ENCODE measurements at places on chromosomes 3 and 15.

DNA sequence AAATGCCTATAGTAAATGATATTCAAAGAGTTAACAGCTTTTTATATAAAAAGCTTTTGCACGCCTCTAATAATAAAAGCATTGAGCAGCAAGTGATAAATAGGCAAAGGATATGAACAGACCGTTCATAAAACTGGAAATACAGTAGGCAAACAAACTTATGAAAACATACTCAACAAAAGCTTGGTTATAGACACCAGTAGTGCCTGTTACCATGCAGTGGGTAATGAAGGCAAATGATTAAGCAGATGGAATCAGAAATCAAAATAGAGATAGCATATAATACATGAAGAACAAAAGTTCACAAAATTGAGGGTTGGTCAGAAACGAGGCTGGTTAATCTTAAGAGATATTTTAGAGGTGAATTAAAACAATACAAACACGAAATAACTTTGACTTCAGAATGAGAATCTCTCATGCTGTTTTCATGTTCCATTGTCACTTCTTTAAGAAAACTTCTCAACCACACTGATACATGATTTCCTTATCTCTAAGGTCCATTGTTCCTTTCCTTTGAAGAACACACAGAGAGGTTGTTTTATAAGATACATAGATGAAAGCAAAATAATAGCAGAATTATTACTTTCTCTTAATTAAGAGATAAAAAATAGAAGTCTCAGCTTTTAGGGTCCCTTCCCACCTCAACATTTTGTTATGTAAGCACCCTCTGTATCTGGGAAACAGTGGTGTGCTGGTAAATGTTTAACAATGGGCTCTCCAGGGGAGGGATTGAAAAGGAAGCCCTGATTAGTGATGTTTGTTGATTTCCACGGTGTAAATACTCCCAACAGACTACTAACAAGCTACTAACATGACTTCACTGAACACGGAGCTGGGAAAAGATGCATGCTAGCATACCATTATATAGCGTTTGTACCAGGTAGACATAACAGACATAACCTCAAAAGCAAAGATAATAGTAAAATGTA lies 12.6 kb downstream of the RASGRP1 start:
- no peaks in the 10 kb centered on the region for H3K4me1 ChIP-seq
- no peak for DNase-seq
- no peak overlapping the region for H3K4me3 ChIP-seq
- no peak overlapping the region for H3K27ac ChIP-seq
- H3K27me3 ChIP-seq = no peaks in the 10 kb centered on the region

DNA sequence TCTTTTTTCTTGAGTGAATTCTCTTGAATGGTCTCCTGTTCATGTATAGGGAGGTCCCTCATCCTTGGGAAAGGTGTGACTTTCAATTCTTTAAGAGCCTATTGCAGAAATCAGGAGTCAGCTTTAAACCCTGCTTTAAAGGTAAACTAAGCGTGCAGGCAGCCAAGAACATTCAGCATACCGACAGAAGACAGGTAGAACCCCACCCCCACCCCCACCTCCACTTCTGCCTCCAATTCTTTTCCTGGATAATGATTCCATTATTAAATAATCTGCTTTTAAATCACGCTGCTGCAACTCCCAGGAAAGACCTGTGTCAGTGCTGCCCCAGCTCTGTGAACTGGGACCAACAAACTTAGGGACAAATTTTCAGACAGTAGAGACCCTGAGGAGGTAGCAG lies 49.3 kb upstream of the SKOR1 start:
- no peaks in the 10 kb centered on the region for H3K27me3 ChIP-seq
- no peak for DNase-seq
- no peaks in the 10 kb centered on the region for H3K4me1 ChIP-seq
- no peaks in the 10 kb centered on the region for H3K36me3 ChIP-seq
- no peak overlapping the region for H3K4me3 ChIP-seq

- H3K36me3 ChIP-seq = no peaks in the 10 kb centered on the region
- no peaks in the 10 kb centered on the region for H3K4me1 ChIP-seq
- no peak overlapping the region for H3K27ac ChIP-seq
- no peak for DNase-seq
- H3K27me3 ChIP-seq = no peaks in the 10 kb centered on the region
Measured at GRCh38 chr3:88984832-88985231, 122.6 kb upstream of the EPHA3 start.

DNA sequence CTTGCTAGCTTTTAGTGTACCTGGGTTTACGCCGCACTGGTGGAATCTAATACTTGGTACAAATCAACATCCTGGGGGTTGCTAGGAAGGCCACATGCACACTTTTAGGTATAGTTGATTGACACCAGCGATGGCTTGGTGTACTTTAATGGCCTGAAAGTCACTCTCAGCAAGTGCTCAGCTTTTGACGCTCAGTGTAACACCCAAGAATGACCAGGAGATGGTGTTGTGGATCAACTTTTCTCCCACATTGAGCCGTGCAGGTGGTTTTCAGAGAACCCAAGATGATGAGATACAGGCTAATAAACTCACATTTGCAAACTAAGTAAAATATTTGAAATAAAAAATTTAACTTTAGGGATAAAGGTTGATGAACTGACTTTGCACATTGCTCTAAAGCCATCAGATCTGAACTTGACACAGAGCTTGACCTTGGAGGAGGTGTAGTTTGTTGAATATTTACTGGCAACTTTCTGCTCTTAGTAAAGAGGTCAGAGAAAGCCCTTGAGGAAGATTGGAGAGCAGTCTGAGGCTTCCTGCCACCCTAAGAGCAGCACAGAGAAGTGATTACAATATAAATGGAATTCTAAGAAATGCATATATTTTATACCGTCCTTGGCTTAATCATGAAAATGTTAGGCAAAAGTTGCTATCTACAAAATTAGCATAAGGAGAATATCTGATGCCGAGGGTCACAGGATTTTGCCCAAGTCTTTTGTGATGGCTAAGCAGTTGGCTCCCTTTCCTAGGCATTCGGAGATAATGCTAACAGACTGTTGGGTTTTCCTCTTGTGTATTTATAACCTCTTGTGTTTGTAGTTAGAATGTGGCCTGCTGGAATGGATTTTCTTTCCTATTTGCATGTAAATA lies 143.4 kb upstream of the RASGRP1 start:
- DNase-seq = no peak
- H3K36me3 ChIP-seq = no peaks in the 10 kb centered on the region
- H3K27ac ChIP-seq = no peak overlapping the region
- no peaks in the 10 kb centered on the region for H3K4me1 ChIP-seq
- no peak overlapping the region for H3K4me3 ChIP-seq

GRCh38 chr15:73724212-73724611 lies 28.9 kb downstream of the INSYN1 start:
- no peaks in the 10 kb centered on the region for H3K36me3 ChIP-seq
- H3K27me3 ChIP-seq = no peaks in the 10 kb centered on the region
- H3K4me1 ChIP-seq = no peaks in the 10 kb centered on the region

DNA sequence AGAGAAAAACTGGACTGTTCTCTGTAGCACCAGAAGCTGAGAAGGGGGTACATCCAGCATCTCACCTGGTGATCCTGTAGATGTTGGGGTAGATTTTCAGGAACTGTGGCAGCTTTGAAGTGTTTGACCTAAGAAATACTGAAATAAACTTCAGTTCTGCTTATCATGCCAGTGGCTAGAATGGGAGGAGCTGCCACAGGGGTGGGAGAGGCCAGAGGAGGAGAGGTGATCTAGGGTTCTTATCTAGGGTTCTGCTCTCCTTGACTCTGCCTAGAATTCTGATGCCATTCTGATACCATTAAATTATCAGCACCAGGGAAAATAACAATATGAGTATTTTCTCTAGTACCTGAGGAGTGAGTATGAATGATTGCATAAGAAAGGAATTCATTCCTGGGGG lies 10.2 kb upstream of the CPOX start:
- H3K27me3 ChIP-seq = no peaks in the 10 kb centered on the region
- H3K4me3 ChIP-seq = no peak overlapping the region
- no peak for DNase-seq
- H3K4me1 ChIP-seq = no peaks in the 10 kb centered on the region
- H3K36me3 ChIP-seq = no peaks in the 10 kb centered on the region

GRCh38 chr3:157807280-157807679 lies 298.9 kb downstream of the SHOX2 start:
- H3K4me1 ChIP-seq = no peaks in the 10 kb centered on the region
- H3K27ac ChIP-seq = no peak overlapping the region
- no peak overlapping the region for H3K4me3 ChIP-seq
- H3K36me3 ChIP-seq = no peaks in the 10 kb centered on the region
- DNase-seq = no peak

- no peaks in the 10 kb centered on the region for H3K4me1 ChIP-seq
- no peaks in the 10 kb centered on the region for H3K36me3 ChIP-seq
- H3K4me3 ChIP-seq = no peak overlapping the region
- DNase-seq = no peak
- H3K27ac ChIP-seq = no peak overlapping the region
Measured at GRCh38 chr15:26551473-26551872, 221.4 kb downstream of the GABRB3 start.

DNA sequence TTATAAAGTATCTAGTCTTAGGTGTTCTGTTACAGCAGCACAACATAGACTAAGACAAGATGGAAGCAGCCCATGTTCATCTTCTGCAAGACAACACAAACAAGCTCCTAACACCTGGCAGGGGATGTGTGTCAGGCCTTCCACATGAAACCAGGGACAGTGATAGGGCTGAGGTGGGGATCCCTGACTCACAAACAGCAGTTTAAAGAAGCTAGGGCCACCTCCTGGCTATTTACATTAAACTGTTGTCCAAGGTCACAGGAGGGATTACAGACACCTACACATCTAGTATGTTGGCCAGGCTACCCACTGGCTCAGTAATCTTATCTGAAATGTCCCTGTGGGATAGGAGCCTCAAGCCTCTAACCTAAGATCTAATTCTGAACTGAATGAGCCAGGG lies 211.3 kb downstream of the MINAR1 start:
- H3K27ac ChIP-seq = no peak overlapping the region
- no peaks in the 10 kb centered on the region for H3K36me3 ChIP-seq
- no peaks in the 10 kb centered on the region for H3K4me1 ChIP-seq

GRCh38 chr3:168870892-168871291 lies 775.2 kb upstream of the GOLIM4 start:
- no peak for DNase-seq
- H3K4me3 ChIP-seq = no peak overlapping the region
- no peaks in the 10 kb centered on the region for H3K4me1 ChIP-seq
- no peaks in the 10 kb centered on the region for H3K36me3 ChIP-seq

GRCh38 chr3:85821130-85821756 lies 862.5 kb downstream of the CADM2 start:
- H3K4me1 ChIP-seq = no peaks in the 10 kb centered on the region
- no peaks in the 10 kb centered on the region for H3K27me3 ChIP-seq
- H3K36me3 ChIP-seq = no peaks in the 10 kb centered on the region
- H3K4me3 ChIP-seq = no peak overlapping the region

DNA sequence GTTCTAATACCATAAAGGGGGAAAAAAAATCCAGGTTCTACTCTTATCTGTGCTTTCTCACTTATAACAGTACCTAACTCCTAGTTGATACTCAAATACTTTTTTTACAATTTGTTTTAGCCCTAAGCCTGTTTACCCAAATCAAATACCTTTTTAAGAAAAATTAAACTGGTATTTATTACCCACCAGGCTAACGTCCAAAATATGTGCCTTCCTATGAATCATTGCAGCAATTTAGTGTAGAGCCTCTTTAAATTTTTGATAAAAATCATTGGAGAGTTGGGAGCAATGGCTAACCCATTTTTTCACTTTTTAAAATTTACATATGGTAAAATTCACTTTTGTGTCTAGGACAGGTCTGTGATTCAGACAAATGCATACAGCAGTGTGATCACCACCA lies 27.9 kb downstream of the FILIP1L start:
- DNase-seq = no peak
- no peaks in the 10 kb centered on the region for H3K27me3 ChIP-seq
- no peaks in the 10 kb centered on the region for H3K4me1 ChIP-seq
- peak overlapping the region; percentile 87 for H3K27ac ChIP-seq
- H3K4me3 ChIP-seq = no peak overlapping the region

DNA sequence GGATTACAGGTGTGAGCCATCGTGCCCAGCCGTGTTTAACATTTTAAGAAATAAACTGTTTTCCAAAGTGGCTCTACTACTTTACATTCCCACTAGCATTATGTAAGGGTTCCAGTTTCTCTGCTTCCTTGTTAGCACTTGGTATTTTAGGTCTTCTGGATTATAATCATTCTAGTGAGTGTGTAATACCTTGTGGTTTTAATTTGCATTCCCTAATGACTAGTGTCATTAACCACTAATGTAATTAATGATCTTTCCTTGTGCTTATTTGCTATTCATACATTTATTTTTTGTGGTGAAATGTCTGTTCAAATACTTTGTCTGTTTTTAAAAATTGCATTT lies 30.7 kb downstream of the ARIH2 start:
- no peaks in the 10 kb centered on the region for H3K36me3 ChIP-seq
- no peaks in the 10 kb centered on the region for H3K4me1 ChIP-seq
- H3K27ac ChIP-seq = peak overlapping the region; percentile 86

DNA sequence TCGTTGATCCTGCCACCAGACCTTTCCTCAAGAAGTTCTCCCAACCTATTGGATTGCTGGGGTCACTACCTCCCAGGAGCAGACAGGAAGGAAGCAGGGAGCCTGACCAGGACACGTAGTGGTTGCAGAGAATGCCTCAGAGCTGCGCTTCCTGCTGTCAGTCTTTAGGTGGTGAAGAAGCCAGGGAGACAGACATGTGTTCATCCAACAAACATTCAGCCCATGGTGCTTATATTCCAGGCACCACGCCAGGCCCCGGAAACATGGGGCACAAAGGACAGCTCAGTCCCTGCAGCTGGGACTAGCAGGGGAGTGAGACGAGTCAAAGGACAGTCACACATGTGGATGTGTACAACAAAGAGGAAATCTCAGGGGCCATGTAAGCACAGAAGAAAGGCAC lies 26.0 kb upstream of the CORO2B start:
- no peaks in the 10 kb centered on the region for H3K27me3 ChIP-seq
- H3K4me3 ChIP-seq = no peak overlapping the region
- H3K4me1 ChIP-seq = no peaks in the 10 kb centered on the region
- no peak for DNase-seq
- no peak overlapping the region for H3K27ac ChIP-seq

DNA sequence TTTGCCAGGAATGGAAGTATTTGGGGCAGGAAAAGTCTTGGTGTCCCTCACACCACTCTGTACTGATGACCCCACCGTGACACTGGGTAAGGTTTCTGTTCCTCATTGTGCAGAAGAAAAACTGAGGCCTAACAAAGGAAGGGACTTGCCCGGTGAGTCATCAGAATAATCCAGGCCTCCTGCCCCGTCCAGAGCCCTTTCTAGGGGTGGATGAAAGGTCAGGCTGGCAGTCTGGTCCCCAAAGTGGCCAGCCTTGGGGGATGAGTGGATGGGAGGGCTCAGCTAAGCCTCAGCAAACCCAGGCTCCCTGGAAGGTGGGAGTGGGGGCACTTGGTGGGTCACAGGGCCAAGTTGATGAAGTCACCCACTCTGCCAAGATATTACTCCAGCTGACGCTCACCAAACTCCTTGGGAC lies 2.3 kb upstream of the DNAH1 start:
- no peaks in the 10 kb centered on the region for H3K27me3 ChIP-seq
- no peaks in the 10 kb centered on the region for H3K36me3 ChIP-seq
- H3K4me1 ChIP-seq = no peaks in the 10 kb centered on the region
- H3K4me3 ChIP-seq = no peak overlapping the region
- DNase-seq = no peak

- H3K4me1 ChIP-seq = no peaks in the 10 kb centered on the region
- H3K27ac ChIP-seq = no peak overlapping the region
- H3K27me3 ChIP-seq = no peaks in the 10 kb centered on the region
- no peak overlapping the region for H3K4me3 ChIP-seq
- no peak for DNase-seq
Measured at GRCh38 chr3:133047980-133048379, 9.8 kb downstream of the TMEM108 start.

GRCh38 chr3:57779666-57780065 lies 23.6 kb downstream of the SLMAP start:
- DNase-seq = no peak
- H3K4me1 ChIP-seq = peaks cover 1% of the 10 kb centered on the region
- H3K27me3 ChIP-seq = no peaks in the 10 kb centered on the region
- no peak overlapping the region for H3K27ac ChIP-seq
- no peaks in the 10 kb centered on the region for H3K36me3 ChIP-seq
